Activated CD4-positive, alpha-beta T cell treated with anti-CD3 and anti-CD28 coated beads, Interleukin-2, Interleukin-4, amounts not matched to agents 100 ng/mL and 50 ng/mL, durations not matched to agents 16 hours and 8 hours (primary cell): ENCODE measurements at places on chromosomes 11 and 22.

DNA sequence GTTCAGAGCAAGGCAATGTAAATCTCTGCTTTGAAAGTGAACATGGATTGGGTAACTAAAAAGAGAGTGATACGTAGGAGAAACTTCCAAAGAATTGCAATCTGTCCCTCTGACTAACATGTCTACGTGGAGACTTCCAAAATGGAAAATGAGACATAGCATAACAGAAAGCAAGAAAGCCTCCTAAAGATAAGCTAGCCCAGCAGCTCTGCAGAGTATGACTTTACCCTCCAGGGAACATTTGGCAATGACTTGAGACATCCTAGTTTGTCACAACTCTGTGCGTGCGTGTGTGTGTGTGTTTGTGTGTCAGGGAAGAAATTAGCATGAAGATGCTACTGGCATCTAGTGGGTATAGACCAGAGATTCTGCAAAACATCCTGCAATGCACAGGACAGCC is 817.4 kb downstream of the NTM start:
- DNase-seq, result no peak

DNA sequence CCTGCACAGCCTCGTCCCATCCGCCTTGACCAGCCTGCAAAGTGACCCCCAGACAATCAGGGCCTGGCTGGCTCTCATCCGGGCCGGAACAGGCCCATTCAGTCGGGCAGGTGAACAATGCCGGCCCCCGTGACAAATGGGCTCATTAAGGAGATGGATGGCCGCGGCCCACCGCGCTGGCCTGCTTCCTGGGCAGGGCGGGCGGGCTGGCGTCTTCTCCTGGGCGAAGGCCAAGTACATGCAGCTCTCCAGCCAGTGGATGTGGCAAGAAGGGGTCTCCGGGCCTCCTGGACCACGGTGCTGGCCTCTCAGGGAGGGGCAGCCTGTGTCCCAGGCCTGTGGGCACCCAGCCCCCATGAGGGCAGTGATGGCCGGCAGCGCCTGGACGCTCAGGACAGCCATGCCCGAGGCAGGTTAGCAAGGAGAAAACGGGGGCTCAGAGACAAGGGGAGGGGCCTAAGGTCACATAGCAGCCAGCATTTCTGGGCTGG is 1022.8 kb downstream of the BRD1 start:
- no peak for DNase-seq

DNA sequence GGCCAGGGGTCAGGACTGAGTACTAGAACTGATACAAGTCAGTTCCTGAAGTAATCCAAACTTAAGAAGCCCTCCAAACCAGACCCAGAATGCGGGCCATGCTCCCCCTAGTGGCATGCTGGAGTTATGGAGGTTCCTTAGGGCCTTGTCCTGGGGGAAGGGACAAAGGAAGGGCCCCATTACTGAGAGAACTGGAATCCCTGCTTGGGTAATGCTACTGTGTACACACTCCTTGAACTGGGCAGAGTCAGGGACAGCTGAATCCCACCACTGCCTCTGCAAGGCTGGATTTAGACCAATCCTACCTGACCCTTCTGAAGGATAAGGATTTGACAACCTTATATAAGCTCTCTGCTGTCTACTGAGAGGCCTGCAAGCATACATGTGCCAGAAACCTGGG is 97.3 kb upstream of the AKIP1 start:
- DNase-seq, result peak; percentile 64

DNA sequence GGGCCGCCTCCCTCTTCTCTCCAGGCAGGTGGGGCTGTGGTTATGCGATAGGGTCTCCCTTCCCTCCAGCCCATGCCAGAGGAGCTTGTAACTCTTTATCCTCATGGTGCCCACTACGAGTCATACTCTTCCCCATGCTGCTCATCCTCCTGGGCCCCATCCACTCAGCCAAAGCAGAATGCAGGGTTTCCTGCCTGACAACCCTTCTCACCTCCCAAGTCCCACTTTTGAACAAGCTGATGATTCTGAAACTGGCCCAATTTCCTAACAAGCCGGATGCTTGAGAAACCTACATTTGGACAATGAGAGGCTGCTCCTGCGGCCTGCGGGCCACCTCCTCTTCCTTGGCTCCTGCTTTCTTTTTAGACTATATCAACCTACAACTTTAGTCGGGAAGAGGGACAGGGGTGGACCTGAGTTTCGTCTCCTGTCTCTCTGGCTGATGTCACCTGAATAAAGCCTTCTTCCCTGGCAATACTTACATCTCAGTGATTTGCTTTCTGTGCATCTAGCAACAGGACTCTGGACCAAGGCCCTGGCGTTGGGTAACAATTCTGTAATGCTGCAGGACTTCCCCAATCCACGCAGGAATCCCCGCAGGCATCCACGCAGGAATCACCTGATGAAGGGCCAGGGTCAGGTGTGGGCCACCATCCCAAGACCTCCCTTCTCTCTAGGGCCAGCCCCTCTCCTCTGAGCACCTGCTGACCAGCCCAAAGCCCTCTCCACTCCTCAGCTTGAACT is 1.5 kb upstream of the NDUFS8 start:
- no peak for DNase-seq

DNA sequence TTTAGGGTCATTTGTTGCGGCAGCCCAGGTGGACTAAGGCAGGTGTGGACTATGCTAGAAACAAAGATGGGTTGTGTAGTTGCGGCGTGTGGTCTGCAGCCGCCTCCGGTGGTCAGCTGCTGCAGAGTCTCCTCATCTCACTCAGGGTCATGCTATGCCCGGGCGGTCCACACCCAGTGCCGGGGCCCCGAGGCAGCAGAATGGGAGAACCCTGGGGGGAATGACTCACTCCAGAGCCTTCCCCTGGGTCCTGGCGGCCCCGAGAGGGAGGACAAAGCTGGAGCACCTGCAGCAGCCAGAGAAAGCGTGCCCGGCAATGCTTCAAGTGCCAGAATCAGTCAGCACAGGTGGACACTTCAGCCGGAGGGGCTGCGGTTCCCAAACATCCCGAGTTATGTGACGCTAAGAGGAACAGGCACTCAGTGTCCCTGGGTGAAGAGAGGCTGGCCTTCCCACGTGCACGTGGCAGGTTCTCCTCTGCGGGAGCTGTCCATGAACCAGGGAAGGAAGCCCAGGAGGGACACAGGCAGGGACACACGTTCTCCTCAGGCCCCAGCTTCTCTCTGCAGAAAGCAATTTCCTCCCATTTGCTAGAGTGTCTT is 289.6 kb upstream of the B3GAT1 start:
- no peak for DNase-seq

DNA sequence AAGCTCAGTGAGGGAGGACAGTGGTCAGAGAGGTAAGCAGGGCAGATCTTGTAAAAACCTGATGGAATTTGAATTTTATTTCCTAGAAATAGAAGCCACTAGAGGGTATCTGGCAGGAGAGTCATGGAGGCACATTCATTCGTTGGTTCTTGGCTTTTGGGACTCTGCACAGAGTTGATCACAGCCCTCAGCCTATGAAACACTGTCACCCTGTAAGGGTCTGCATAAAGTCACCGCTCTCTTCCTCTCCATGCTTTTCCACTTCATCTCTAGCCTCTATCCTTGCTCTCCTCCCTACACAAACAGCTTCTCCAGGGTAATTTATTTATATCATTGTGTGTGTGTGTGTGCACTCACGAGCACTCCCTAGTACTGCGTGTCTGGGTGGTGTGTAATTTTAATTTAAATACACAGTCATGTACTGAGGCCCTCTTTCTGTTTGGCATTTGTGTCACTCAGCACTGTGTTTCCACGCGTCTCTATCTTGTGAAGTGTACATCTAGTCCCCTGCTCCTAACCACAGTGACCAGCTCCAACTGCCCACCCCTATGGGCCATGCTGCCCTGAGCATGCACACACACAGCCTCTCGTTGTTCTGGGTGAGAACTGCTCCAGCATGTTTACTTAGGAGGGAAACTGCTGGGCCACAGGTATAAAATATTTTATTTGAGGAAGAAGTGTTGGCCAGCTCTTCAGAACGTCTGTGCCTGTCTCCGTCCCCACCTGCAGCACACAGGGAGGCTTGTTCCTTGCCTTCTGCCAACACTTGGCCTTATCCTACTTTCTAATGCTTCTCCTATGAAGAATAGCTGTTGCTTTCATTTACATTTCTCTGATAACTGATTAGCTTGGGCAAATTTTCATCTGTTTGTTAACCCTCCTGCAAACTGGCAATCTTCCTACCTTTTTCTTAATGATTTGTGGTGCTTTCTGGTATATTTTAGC is 4.5 kb downstream of the KCNQ1OT1 start:
- DNase-seq, result no peak

DNA sequence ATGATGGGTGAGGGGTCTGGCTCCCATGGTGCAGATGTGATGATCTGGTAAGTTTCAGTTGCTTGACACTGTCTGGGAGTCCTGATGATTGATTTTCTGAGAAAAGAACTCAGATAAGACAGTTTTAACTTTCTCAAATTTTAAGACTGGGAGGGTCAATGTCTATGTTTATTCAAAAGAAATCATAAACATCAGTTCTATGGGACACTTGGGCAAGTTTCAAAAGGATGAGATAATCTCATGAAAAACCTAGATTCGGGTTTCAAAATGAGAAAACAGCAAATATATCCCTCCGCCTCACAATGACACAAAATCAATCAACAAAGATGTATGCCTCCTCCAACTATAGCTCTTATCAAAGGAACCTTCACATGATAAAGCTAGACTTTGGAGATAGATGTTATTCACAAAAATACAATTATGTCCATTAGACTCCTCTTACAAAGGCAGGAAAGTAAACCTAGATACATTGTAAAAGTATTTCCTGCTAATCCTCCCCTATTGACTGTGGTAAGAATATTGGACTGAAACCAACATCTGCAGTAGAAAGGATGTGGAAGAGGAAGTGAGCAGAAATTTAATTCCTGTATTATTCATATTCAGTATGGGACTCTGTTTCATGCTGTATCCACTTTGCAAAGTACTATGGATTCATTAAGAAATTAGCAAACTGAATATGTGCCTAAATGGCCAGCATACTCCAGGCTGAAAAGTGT is 21.6 kb downstream of the SVIP start:
- no peak for DNase-seq

DNA sequence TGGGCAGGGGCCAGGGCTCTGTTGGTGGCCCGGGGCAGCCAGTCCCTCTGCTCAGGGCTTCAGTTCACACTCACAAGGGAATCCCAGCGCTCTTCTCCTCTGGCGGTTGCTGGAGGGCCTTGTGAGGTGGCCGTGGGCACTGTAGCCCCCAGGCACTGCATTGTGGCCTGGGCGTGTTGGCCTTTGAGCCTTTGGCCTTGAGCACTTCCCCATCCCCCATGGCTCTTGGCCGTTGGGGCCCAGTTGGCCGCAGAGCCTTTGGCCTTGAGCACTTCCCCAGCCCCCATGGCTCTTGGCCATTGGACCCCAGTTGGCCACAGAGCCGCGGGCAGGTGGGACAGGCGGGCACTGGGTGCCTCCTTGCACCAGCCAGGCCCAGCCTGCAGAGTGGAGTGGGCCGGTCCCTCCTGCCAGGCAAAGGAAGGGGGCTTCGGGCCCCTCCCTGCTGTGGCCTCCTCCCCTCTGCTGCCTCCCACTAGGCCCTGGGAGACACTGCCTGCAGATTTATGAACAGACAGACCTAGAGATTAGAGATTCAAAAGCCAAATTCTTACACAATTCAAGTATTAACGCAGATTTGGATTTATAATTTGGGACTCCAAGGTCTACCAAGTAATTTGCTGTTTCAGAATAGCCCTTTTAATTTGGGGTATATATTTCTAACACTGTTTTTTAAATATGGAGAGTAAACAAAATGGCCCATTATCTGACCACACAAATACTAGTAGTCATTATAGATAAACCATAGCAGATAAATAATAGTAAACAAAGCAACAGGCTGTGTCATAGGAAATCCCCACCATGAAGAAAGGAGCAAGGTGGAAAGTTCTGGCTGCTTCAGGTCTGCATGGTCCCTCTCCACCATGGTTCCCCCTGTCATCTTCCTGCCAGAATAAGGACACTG is 18.2 kb upstream of the TXNRD2 start:
- DNase-seq, result no peak

- peak; percentile 71 for DNase-seq
These were observed 26.2 kb downstream of the TCP11L1 start for GRCh38 chr11:33065445-33066178.

GRCh38 chr11:44382656-44383240 is 72.8 kb upstream of the ALX4 start:
- DNase-seq, result no peak

- no peak for DNase-seq
These were observed 965 bp downstream of the OSBPL5 start for GRCh38 chr11:3164138-3164551.
